ENCODE measurements at places on chromosomes 1 and 21.

- peak; percentile 55 for DNase-seq
Measured at GRCh38 chr1:59696421-59697115, 118.2 kb upstream of the HOOK1 start.

GRCh38 chr1:67997746-67998145 lies 52.7 kb downstream of the DIRAS3 start:
- no peak for DNase-seq

DNA sequence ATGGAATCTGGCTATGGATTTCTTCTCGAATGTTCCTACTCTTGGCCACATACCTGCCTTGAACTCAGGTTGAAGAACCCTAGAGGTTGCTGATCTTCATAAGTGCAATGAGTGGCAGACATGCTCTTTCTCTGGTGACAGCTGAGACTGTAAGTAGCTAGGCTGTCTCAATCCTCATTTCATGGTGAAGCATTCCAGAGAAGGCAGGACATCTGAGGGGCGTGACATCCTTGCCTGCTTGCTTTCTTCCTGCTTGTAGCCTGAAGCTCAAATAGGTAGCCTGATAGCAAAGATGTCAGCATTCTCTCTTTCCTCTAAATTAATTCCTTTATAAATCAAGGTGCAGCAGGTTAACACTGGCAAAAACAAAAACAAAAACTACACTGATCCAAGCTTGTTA lies 114.6 kb upstream of the MAGI3 start:
- no peak for DNase-seq

GRCh38 chr1:156591432-156592157 lies at the start of gene NAXE:
Gene NAXE, plus strand, starts transcription at chr1:156591776. Its CDS starts 29 bp downstream, at chr1:156591805.
- DNase-seq = no peak

GRCh38 chr21:42155045-42155855 lies 63.7 kb upstream of the ABCG1 start:
- no peak for DNase-seq

DNA sequence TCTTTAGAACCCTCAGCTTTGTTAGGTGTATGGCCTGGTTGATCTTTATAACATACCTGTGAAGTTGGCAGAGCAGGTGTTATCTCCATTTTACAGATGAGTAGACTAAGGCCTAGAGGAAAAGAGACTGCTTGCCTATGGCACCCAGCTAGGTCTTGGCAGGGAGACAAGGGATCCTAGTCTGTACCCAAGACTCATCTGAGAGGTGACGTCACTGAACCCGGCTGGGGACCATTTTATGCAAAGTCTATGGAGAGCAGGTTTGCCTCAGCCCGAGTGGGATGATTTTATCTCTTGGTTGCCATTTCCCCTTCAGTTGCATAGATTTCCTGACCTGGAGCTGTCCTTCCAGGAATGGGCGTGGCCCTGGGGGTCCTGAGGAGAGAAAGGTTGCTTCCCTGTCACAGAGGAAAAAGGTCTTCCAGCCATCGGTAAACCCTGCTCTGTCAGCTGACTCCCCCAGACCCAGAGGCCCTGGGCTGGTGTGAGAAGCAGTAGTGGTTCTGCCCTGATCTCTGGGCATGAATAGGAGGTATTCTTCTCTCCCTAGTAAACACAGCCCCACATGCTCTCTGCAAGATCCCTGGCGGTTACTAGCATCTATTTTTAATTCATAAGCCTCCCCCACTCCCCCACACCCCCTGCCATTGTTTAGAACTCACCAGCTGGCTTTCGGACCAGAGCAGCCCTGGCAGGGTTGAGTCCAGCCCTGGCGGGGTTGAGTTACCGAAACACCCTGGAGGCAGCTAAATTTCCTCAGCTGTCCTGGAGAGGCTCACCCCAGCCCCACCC lies 19.6 kb downstream of the TMCC2 start:
- no peak for DNase-seq

DNA sequence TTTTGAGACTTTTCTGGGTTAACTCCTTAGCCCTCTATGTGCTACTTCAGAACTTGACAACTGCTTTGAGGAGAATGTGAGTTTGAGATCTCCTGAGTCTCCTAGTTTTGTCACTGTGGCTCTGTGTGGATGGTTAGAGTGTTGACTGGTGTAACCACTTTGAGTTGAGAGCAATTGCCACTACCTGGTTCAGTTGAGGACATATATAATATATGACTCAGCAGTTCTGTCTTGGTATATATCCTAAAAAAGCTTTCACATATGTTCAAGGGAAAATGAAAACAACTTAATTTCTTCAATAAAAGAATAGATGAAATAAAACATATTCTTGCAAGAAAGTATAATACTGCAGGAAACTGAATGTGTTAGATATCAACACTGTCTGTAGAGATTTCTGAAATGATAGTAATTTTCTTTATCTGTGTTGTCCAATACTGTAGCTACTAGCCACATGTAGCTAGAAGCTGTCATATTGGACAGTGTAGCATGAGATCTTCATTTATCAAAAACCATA lies 96.7 kb upstream of the QSOX1 start:
- no peak for DNase-seq

- no peak for DNase-seq
Measured at GRCh38 chr1:180249725-180250498, 19.8 kb downstream of the LHX4 start.

DNA sequence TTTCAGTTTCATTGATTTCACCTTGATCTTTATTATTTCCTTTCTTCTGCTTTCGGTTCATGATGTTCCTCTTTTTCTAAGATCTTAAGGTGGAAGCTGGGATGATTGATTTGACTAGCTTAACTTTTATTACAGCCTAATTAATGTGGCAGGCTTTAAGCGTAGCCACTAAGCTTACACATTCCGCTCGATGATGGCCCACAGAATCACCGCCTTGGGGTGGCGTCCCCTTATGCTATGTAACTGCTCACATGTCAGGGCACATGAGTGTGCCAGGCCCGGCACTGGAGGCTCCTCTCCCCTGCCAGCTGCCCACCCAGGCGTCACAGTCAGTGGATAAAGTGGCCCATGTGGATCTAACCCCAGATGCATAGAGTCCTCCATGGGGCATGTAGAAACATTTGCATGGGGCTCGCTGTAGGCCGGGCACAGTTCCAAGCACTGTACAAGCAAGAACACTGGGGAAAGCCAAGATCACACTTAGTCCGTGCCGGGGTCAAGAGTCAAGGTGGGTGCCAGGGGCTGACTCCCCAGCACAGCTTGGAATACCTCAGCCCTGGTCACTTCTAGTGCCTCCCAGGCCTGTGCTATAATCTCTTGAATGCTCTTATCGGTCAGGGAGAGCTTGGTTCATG lies 41.7 kb downstream of the PKNOX1 start:
- no peak for DNase-seq

GRCh38 chr1:96722958-96723357 lies 1.4 kb downstream of the PTBP2 start:
- DNase-seq = no peak

- no peak for DNase-seq
Measured at GRCh38 chr1:38141483-38141882, 94.9 kb upstream of the POU3F1 start.

DNA sequence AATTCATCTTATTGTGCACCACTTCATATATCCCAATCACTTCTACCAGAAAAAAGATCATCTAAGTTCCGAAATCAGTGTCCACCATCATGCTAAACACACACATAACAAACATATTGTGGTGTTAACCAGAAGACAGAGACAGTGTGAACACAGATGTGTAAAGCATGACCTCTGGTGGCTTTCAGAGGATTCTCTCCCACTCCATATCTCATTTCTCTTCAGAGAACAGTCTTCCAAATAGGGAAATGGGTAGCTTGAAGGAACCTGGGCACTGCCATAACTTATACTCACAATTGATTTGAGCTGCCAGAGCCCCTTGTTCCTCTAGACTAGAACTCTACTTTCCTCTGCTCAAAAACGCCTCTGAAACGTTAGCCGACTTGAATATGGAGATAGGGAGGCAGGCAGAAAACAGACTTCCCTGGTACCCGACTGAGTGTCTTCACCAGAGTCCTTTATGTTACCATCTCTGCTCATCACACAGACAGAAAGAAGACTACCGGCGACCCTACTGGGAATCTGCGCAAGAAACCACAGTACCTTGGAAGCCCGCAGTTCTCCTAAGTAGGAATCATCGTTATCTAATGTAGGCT lies 1.8 kb upstream of the ELAPOR1 start:
- no peak for DNase-seq

- no peak for DNase-seq
Measured at GRCh38 chr1:156445789-156446263, 54.7 kb downstream of the MEF2D start.

DNA sequence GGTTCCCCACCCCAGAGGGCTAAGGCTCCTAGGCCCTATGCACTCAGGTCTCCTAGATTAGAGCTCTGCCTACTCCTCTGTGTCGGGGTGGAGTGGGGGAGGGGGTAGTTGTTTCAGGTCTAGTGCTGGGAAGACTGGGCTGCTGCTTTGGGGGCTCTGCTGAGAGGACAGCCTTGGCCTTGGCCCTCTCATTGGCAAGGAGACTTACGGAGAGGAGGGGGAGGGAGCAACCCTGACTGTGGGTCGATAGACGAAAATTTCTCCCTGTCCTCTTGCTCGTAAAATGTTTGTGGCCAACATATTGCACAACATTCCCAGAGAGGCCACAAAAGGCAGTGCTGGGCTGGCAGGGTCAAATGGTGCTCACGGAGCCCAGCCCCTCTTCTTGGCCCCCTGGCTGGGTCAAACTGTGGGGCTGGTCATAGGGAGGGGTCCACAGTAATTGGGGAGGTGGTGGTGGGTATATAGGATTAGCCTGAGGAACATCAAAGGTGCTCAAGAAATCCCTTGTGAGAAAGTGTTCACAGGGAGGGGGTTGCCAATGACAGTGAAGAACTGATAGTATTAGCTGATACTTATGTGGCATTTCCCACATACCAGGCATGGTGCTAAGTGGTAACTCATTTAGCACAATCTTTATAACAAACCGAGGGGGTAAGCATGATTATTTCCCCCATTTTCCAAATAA lies 8.5 kb upstream of the DMBX1 start:
- no peak for DNase-seq

GRCh38 chr1:40699787-40700186 lies 8.3 kb downstream of the NFYC start:
- DNase-seq = no peak

DNA sequence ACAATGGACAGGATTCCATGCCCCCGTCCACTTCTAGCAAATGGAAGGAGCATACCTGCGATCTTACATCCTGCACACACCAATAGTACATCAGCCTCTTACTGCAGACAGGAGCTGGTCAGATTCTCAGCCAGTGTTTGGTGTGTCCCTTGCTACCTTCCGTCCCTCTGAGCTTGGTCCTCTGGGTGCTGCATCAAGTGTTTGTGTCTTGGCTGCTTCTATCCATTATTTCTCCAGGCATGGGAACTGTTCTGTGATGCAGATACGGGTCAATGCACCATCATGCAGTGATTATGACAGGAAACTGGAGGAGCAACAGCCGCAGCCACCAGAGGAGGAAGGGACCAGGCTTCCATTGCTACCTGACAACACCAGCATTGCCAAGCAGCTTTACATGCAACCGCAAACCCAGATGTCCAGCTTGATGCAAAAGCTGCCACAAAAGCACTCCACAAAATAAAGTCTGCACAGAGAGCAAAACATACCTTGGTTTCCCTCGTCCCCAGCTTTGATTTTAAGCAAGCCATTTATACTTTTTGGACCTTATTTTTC lies 21.9 kb upstream of the OVAAL start:
- no peak for DNase-seq

DNA sequence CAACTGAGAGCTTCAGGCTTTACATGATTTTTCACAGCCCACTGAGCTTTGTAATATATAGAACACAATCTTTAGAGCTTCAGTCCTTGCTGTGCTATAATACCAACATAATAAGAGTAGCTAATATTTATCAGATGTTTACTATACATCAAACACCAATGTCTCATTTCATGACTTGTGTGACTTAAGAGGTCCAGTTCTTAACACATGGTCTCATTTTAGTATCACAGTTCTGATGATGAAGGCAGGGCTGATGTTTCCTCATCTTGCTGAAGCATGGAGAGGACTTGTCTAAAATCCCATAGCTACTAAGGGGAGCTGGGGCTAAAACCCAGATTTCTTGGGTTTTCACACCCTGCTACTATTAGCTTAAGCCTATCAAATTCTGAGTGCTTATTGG lies 5.5 kb downstream of the MTR start:
- DNase-seq = no peak

- DNase-seq = no peak
Measured at GRCh38 chr1:162706606-162707005, 74.3 kb downstream of the DDR2 start.

- DNase-seq = no peak
Measured at GRCh38 chr1:243438815-243439214, 183.0 kb downstream of the SDCCAG8 start.

- DNase-seq = no peak
Measured at GRCh38 chr1:235075777-235076308, 52.8 kb downstream of the TOMM20 start.

DNA sequence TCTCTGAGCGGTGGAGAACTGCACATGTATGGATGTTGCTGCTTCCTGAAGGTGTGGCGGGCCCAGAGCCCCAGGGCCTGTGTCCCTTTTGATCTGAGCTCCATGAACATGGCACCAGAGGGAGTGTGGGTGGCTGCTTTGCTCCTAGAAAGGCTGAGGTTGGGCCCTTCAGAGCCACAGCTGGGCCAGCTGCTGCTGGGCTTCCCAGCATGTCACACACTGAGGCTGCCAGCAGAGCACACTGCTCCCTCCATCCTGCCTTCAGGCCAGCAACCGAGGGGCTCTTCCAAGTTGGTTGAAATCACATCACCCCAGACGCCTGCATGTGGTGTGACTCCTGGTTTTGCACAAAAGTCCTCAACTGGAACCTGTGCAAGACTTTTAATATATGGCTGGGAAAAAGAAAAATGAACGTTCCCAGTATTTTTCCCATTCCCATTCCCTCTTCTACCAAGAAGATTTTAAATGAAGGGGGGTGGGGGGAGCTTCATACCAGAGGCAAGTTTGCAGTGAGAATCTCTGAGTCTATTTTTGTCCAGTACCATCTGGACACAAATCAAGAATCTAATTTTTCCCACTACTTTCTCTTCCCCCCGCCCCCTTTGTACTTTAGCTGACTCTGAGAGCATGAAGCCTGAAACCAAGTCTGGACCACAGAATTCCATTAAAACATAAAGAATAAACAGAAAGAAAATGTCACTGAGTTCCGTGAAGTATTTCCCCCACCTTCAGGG lies 26.2 kb upstream of the NGF start:
- DNase-seq = no peak

DNA sequence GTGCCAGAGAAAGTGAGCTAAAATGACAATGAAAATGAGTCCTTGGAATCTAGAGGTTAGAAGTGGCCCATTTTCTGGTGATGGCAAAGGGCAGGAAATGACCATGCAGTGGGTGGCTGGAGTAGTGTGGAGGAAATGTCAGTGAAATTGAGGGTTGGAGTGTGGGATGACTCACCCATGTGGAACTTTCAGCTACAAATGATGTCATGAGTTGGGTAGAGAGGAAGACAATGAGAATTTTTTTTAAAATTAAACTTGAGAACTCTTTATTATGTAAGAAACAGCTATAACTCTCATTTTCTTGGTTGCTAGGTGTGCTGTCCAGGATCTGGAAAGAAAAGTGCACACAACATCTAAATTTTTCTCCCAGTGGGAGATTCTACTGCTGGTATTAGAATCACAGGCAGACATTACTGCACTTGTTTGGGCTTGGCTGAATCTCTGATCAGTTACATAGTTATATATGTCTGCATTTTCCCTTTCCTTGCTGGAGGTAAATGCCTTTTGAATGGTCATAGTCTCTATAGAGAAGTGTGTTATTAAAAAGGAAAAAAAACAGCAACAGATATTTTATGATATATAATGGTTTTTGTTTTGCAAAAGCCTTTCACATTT lies 56.8 kb upstream of the GNG12 start:
- DNase-seq = no peak

- DNase-seq = no peak
Measured at GRCh38 chr1:213719462-213719861, 268.3 kb upstream of the PROX1 start.
